NCI-H2227 treated with DMSO at 0.1 percent for 48 hours (cell line): ENCODE measurements at places on chromosomes 2 and 18.

DNA sequence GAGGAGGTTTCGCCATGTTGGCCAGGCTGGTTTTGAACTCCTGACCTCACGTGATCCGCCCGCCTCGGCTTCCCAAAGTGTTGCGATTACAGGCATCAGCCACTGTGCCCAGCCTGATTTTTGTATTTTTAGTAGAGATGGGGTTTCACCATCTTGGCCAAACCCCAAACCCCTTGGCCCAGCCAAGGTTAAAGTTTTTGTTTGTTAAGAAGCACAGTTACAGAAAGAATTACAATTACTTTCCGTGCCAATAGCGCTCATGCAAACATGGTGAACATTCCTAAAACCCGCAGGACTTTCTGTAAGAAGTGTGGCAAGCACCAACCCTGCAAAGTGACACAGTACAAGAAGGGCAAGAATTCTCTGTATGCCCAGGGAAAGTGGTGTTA lies 26.1 kb downstream of the ITSN2 start:
- no peak for DNase-seq

- DNase-seq, result no peak
Observed at GRCh38 chr2:238941262-238941792, 93.4 kb downstream of the TWIST2 start.

DNA sequence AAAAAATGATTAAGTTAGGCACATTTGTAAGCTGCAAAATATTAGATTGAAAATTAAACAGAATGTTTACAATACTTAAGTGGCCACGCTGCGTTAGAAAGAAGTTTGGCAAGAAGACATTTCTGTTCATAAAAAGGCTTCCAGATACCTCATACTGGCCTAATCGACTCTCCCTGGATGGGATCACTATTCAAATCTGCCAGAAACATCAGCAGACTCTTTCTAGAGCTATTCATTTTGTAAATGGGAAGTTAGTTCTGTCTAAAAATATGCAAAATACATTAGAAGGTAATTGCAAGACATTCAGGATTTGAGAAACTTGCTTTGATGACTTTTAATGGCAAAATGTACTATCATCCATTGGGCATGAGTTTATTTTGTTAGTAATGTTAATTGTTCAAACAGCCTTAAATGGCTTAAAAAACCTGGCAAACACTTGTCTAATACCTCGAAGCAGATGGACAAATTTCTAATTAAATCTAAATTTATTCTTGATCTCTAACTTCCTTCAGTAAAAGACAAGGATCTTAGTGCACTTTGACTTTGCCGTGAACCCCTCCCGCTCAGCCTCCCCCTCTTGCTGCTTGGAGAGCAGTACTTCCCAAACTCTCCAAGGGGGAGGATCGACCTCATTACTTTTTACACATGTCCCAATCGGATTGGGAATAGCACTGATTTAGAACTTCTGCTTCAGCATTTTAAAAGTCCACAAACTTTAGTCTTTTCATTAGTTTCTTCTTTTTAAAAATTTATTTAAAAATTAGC lies 103.5 kb downstream of the SMIM21 start:
- no peak for DNase-seq

DNA sequence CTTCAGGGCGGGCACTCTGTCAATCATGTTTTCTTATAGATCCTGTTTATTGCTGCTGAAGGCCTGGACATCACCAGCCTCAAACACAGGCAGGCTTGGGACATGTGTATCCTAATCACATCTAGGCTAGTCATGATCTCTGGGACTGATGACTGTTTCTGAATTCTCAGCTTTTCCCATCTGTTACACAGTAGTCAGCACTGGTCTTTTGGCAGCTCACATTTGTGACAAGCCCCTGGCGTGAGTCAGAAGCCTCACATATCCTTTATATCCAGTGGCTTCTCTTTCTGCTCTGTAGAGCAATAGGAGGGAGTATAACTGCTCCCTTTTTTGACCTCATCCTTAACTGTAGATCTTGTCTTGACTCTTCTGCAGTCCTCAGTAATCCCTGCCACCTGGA lies 4.5 kb downstream of the SEMA4F start:
- DNase-seq, result no peak

DNA sequence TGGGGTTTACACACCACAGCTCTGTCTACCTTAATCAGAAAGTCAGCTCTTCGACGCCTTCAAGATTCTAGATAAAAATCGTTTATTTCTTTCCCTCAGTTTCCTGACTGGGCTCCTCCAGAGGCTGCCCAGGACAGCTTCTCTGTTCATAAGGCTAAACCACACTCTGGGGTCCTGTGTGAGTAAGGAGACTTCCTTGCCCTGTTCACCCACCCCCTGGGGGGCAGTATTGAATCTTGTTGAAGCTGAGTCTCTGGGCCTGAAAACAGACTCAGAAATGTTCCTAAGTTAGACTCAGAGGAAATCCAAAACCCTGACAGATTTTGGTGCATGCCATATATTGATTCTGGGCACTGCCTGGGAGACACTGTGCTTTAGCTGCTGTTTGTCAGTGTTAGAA lies 43.0 kb downstream of the G6PC2 start:
- no peak for DNase-seq

DNA sequence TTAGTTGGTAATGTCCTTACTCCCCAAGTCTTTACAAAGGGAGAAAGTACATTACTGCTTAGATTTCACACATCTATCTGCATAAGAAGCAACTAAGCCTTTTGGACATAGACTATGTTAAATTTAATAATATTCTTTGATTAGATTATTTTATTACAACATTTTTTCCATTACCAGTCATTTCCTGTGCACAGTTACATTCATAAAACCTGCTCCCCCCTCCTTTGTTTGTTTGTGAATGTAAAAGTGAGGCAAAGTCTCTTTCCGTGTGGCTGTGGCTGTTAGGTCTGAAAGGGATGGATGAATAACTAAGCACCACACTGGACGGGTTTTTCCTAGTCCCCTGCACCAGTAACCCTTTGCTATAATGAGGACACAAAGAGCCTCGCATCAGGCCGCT lies 9.6 kb downstream of the PTGR3 start:
- no peak for DNase-seq

DNA sequence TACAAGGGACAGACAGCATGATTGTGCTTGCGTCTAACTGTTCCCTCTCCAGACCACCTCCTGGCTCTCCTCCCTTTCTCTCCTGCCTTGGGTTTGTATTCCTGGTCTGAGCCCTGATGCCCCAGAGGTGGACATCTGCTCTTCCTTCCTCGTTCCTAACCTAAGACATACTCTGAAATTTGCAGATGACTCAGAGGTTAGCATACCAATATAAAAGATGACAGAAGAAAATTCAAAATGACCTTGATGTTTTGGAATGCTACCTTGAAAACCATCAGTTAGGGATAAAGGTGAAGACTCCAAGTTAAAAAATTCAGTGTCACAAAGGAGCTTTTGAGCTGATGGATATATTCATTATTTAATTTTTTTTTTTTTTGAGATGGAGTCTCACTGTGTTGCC lies 12.9 kb downstream of the SMYD1 start:
- no peak for DNase-seq

GRCh38 chr2:179837408-179837807 lies 24.0 kb downstream of the ZNF385B start:
- no peak for DNase-seq

DNA sequence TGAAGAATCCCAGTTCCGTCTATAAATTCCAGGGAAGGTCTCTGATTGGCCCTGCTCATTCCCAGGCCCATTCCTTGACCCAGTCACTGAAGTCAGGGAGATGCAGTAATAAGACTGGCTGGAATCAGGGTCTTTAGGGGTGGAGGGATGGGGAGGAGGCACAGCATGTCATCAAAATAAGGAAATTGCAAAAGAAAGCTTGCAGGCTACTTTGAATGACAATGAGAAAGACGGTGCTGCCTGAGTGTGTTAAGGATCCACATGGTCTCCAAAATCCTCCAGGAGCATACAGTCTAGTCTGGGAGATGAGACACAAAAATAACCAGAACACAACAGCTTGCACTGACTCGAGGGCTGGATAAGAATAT lies 2.0 kb upstream of the DES start:
- DNase-seq, result no peak
